ENCODE measurements at places on chromosomes 4 and X. TPM values are rescaled to one million over a fixed set of nuclear protein-coding genes. Genes with fewer than 3 reads are reported as not detected.
A peak's percentile ranks its signal among the peaks of the same experiment; 100 is the strongest.

DNA sequence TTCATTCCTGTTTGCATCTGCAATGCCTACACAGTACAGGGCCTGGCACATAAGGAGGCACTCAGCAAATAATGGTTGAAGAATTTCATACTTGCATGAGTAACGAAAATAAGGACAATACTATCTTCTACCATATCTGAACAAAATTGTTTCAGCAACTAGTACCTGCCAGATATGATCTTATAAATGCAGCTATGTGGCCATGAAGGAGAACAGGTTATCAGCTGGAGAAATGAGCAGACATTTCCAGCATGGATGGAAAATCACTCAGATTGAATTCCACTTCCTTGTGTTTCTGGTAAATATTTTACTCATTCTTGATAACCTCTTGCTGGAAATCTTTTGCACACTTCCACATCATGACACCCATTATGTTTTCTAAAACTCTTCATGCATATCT lies 204.0 kb downstream of the ADAMTS3 start:
- no peak for DNase-seq

GRCh38 chrX:150502979-150503897 lies 65.2 kb upstream of the MTM1 start:
- peak; percentile 43 for DNase-seq

- DNase-seq, result no peak
These were observed 144.8 kb downstream of the GABRA3 start for GRCh38 chrX:152306331-152306730.

GRCh38 chr4:98448908-98449307 lies 187.7 kb downstream of the RAP1GDS1 start:
- peak; percentile 9 for DNase-seq

- no peak for DNase-seq
These were observed 847.8 kb upstream of the SLIT2 start for GRCh38 chr4:19403786-19404370.

DNA sequence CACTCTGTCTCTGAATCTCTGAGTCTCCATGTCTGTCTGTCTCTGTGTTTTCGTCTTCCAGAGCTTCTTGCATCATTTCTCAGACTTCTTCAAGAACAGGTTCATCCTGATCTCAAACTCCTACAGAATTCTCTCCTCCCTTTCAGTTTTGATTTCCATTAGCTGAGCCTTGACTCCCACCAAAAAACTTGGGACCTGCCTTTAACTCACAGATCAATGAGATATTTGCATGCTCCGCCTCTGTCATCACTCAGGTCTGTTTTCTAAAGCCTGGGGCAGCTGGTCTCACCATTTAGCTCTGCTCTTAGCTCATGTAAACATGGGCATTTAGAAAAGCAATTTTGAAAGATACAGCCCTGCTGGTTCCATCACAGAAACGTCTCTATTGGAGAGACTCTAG lies 8.6 kb downstream of the DAPP1 start:
- DNase-seq, result no peak

DNA sequence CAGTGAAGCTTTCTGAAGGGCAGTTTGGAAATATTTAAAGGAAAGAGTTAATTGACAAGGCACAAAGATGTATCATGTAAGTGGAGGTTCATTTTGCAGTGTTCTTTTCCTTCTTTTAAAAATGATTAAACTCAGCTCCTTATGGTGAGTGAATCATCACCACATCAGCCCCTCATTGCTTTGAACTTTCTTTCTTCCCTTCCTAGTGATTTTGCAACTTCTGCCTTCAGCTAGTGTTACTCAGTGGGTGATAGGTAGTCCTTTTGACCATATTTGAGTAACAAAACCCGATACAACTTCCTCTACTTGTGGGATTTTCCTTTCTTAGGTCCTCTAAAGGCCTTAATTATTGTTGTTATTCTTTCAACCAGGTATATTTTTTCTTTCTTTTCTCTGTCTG lies 8.2 kb downstream of the ZCCHC4 start:
- DNase-seq, result no peak

DNA sequence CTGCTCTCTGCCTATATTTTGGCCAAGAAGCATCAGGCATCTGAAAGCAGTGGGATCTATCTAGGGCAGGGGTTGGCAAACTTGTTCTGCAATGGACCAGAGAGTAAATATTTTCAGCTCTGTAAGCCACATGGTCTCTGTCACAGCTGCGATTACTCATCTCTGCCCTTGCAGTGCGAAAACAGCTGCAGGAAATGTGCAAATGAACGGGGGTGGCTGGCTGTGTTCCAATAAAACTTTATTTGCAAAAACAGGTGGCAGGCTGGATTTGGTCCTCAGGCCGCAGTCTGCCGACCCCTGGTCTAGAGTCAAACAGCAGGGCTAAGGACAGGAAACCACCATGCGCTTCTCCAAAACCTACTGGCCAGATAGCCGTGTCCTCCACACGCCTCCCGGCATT lies 48.6 kb downstream of the ACOX3 start:
- DNase-seq, result no peak

DNA sequence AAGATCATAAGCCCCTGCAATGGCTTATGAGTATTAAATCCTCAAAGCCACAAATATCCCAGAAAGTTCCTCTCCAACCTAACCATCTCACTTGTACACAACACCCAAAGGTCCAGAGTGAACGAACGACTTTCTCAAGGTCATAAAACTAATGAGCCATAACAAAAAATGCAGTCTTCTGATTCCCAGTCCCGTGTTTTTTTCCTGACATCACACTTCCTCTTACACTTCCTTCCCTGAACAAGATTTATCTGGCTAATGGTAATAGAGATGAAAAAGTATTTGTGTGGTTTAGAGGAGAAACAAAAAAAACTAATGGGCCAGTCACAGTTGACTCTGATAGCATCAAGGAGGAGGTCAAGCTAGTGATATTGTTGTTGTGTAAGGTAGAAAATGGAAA lies 99.5 kb upstream of the KLHL13 start:
- no peak for DNase-seq

GRCh38 chrX:3293251-3293650 lies 53.2 kb downstream of the MXRA5 start:
- no peak for DNase-seq

Gene AMBN
- total RNA-seq, result not detected

Gene TMEM47
- 53.8 TPM for total RNA-seq
